ENCODE measurements at places on chromosomes 6 and 20.

- no peak for DNase-seq
Observed at GRCh38 chr20:32513031-32513866, 71.9 kb downstream of the NOL4L start.

DNA sequence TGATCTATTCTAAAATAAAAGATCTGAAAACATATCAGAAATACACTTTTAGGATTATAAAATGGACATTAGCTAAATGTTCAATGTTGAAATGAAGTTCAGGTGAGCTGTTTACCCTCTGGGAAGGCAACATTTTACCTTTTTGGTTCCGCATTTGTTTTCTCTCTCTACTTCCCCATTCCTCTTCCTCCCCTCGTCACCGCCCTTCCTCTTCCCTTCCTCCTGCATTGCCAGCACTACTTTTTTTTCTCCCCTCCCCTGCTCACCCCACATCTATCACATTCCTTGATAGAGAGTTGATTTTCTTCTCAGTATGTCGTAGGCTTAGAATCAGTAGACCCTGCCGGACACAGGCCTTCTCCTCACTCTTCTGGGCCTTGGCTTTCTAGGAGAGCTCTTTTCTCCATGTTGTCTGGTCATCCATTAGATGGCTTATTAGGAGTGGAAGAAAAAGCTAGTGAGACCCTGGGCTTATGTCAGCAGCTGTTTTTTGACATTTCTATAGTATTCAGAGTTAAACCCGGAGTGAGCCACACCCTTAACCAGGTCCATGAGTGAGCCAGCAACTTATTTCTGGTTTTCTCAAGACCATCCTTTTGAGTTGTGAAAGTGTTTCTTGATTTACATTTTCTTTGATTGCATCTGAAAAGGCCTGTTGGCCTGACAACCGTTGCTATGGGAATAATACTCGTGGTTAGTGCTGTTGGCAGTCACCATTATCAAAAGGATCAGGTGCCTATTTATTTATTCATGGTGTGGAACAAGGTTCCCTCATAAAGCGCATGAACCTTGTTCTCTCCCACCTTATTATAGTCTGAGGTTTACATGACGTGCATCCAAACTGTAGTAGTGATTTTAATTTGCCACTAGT is 90.9 kb downstream of the DTD1 start:
- no peak for DNase-seq

GRCh38 chr20:51500936-51501335 is 41.6 kb downstream of the NFATC2 start:
- no peak for DNase-seq

- DNase-seq: no peak
Observed at GRCh38 chr20:48684501-48685041, 143.2 kb downstream of the PREX1 start.

GRCh38 chr20:41183831-41184230 is 46.5 kb downstream of the PLCG1 start:
- DNase-seq: no peak

DNA sequence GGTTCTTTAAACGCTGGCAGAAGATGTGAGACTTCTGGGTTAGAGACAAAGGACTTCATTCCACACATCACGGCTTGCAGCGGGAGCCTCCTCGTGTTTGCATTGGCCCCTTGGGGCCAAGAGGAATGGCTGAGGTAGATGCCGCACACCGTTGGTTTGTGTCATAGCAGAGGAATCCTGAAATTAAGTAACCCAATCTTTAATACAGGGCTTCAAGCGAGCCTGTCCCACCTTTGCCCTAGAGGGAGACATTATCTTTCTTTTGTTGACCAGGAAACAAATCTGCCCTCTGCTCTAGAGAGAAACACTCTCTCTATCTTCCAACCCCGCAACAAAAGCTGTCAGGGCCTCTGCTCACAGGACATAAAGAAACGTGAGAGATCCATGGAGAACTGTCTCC is 277.5 kb upstream of the ZFP64 start:
- no peak for DNase-seq

GRCh38 chr6:36505744-36506534 is 41.3 kb downstream of the STK38 start:
- DNase-seq: no peak

- DNase-seq: no peak
Observed at GRCh38 chr6:161947371-161947770, 673.5 kb upstream of the AGPAT4 start.

DNA sequence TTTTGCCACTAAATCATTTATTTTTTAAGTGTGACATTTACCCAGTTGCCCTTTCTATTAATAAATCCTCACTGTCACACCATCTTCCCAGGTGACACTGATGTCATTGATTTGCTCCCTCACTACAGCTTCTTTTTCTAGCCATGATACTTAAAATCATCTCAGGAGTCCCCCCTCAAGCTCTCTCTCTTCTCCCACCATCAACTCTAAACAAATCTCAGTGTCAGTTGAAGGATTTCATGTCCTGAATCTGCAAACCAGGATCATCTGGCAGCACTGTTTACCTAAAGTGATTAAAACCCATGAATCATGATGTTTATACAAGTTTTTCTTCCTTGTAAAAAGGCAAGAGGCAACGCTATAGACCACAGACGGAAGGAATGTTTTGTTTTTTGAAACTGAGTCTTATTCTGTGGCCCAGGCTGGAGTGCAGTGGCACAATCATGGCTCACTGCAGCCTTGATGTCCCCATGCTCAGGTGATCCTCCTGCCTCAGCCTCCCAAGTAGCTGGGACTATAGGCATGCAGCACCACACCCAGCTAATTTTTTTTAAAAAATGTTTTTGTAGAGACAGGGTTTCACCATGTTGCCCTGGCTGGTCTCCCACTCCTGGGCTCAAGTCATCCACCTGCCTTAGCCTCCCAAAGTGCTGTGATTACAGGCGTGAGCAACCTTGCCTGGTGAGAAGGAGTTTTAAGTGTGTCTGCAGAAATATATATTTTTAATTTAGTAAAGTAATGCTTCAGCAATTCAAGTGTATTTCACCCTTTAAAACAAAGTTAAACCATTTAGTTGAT is 30.1 kb upstream of the SH3BGRL2 start:
- DNase-seq: peak; percentile 83

DNA sequence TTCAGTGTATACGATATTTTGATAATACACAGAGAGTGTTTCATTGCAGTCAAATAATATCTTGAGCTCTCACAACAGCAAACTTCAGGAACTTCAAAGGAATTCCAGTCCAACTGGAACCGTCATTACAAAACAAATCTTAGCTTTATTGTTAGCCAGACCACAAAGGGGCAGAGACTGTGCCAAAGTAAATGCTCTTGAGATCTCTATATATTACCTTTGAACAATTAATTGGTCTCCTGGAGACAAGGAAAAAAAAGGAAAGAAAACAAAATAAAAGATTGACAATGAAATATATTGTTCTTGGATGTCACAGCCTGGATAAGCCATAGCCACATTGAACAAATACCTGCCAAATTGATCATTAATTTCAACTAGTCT is 70.0 kb downstream of the FOXC1 start:
- peak; percentile 84 for DNase-seq

- peak; percentile 55 for DNase-seq
Observed at GRCh38 chr6:91713911-91714310, 1127.0 kb upstream of the MAP3K7 start.

- DNase-seq: no peak
Observed at GRCh38 chr6:143549949-143550268, 38.4 kb upstream of the FUCA2 start.

- peak; percentile 66 for DNase-seq
Observed at GRCh38 chr20:2101057-2101864, at the start of gene STK35. STK35 (plus strand) TSS chr20:2101827; CDS start chr20:2101882, 55 bp downstream.

- DNase-seq: no peak
Observed at GRCh38 chr6:1312473-1313367, 822 bp downstream of the FOXQ1 start.

DNA sequence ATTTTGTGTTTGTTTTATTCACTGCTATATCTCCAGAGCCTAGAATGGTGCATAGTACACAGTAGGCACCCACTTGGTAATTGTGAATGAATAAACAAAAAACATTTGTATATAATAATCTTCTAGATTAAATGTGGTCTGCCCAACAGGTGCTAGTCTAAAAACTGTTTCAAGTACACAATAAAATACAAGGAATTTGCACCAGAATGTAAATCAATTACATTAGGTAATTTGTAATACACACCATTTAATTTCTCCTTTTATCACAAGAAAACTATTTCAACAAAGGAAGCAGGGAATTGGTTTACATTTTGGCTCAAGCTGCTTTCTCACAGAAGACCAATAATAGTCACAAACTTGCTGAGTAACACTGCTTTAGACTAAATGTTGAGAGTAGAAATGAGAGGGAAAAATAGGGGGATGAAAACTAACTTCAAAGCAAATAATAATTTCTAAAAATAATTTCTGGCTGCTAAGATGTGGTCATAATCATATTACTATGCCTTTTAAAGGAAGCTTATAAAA is 22.1 kb downstream of the RUNX2 start:
- no peak for DNase-seq

DNA sequence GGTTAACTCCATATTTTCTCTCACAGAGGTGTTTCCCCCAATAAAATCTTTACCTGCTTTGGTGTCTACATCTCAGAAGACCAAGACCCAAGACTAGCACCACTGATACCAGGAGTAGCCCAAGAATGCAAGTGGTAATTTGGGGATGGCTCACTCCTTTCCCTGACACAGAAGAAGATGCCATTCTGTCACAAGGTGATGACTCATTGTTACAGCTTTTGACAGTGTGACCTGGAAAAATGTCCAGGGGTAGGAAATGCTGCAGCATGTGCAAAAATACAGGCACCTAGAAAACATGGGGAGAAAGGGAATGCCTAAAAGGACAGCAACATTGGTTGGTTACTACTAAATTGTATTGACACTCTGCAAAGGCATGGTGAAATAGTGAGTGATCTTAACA is 254.0 kb upstream of the GJE1 start:
- DNase-seq: no peak

DNA sequence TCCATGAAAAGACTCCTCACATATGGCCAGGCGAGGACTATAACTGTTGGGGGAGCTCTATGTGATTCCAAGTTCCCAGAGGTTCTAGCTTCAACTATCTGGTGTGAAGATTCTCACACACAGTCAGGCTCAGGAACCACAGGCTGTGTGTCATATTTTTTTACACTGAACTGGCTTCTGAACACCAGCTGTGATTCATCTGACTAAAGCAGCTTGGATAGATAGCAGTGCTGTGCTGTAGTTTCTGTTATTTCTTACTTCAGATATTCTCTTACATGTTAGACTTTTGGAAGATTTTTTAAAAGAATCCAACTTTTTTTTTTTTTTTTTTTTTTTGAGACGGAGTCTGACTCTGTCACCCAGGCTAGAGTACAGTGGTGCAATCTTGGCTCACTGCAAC is 140.7 kb upstream of the MCHR2 start:
- DNase-seq: no peak

GRCh38 chr6:53294611-53295010 is 54.1 kb downstream of the ELOVL5 start:
- DNase-seq: no peak

- no peak for DNase-seq
Observed at GRCh38 chr6:151257985-151258445, 18.2 kb downstream of the AKAP12 start.

DNA sequence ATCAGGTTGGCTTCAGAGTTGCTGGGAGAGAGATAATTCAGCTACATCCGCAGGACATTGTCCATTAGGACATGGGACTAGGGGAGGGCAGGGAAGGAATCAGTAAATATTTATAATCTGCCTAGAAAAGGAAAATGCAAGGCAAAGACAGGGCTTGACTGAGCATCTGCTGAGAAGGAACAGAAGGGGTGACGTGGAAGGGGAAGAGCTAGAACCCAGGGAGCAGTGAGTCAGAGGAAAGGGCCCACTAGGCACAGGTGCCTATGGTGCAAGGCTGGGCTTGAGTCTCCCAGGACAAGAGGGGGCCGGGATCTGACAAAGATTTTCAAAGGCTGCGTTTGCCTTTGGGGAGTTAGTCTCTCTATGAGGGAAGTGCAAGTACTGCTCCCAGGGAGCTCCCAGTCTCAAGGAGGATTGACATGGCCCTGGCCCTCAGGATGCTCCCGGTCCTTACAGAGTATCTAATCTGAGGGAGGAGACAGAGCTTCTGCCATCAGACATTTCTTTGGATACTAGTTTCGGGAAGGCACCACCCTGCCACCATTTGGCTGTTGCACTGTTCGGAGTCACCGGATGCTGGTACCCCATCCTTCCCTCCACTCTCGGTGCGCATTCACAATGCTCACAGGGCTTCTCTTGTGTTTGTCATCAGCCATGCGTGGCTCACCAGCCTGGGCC is 21.9 kb downstream of the VEGFA start:
- no peak for DNase-seq

- DNase-seq: peak; percentile 86
Observed at GRCh38 chr20:15818651-15819071, 754.6 kb downstream of the KIF16B start.

DNA sequence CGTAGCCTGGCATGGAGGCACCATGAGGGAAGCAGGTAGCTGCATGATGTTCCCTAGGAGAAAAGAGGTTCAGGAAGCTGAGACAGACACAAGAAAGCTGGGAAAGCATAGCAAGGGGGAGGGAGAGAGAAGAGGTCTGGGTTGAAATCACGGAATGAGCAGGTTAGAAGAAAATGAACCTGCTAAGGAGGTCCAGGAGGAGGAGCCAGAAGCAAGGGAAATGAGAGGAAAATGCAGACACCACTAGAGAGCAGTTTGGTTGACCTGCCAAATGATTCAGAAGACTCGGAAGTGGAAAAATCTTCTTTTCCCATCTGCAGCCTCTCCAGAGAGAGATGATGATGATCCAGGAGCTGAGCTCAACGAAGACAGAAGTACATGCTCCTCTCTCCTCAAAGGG is 70.9 kb downstream of the VIP start:
- DNase-seq: no peak

GRCh38 chr20:62887860-62888239 is 26.2 kb upstream of the TCFL5 start:
- no peak for DNase-seq

GRCh38 chr6:106316375-106316766 is 9.2 kb downstream of the ATG5 start:
- no peak for DNase-seq

DNA sequence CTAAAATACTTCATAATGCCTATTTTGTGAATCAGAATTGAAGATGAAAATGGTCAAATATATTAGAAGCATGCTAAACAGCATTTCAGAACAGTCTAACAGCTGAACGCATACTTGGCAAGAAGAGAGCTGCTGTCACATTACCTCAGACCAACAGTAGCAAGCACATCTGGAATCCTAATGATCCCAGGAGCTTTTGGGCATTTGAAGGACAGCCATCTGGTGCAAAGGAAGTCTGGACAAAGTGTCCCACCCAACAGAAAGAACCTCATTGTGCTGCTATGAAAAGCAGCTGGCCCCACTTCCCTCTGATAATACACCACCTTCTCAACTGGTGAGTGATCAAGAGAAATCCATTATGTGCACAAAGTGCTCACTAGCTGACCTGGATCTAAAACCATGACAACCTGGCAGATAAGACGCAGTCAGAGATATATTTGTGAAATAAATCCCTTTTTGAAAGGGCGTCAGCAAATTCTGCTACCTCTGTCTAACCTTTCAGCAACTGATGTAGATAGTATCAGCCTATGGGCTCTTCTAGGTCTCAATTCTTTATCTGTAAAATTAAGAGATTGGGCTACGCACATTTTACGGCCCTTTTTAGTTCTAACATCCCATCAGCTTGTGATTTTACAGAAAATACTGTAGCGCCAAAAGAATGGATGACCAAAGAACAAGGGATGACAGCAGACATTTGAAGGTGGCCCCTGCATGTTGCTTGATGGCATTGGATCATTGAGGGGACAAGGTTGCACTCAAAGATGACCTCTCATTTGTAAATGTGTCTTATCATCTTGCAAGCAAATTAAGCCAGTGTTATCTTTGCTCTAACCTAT is 78.7 kb downstream of the SGK1 start:
- no peak for DNase-seq
